ENCODE measurements at places on chromosomes 4 and X.

GRCh38 chr4:1622956-1623355 lies 61.2 kb downstream of the FAM53A start:
- no peak for DNase-seq

GRCh38 chrX:35743331-35743730 lies 54.8 kb upstream of the MAGEB16 start:
- DNase-seq: no peak

GRCh38 chr4:149718500-149718899 lies 97.1 kb downstream of the IQCM start:
- DNase-seq: no peak

- DNase-seq: no peak
Measured at GRCh38 chr4:113442826-113443225, 318.7 kb downstream of the CAMK2D start.

DNA sequence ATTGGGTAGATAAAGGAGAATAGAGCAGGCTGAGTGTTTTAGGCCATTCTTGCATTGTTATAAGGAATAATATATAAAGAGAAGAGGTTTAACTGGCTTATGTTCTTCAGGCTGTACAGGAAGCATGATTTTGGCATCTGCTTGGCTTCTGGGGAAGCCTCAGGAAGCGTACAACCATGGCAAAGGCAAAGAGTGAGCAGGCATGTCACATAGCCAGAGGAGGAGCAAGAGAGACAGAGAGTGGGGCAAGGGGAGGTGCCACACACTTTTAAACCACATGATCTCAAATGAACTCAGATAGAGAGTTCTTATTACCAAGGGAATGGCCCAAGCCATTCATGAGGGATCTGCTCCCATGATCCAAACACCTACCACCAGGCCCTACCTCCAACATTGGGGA lies 4.4 kb upstream of the METTL14 start:
- DNase-seq: no peak

GRCh38 chr4:16516796-16517439 lies 290.6 kb upstream of the TAPT1 start:
- DNase-seq: no peak

DNA sequence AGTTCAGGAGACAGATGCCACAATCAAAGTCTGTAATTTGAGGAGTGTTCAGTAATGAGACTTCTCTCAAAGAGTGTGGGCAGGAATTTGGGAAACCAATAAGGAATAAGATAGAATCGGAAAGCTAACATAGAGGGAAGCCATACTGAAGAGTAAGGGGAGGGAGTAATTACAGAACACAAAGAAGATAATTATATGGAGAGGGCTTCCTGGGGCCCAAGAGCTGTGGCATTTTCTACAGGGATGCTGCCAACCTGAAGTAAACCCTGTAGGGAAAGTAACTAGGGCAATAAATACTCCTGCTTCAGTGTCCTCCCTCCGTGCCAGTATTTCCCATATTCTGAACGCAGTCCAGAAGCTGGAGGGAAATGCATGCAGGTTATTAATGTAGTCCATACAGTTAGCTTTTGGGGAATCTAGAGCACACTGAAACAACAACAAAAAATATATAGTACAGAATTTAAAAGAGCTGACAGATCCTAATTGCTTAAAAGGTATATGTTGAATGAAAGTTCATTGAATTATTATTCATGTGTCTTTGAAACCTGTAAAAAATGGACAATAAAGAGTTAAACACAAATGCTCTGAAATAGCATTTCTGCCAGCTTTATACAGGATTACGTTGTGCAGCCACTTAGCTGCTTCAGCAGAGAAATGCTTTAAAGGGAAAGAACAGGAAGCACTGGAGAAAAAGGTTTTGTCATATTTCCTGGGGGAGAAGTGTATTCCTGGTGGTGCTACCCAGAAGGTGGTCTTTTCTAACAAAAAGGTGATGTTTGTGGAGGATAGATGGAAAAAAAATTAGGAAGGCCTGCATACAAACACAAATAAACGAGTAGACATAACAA lies 48.0 kb downstream of the CXXC4 start:
- DNase-seq: no peak

GRCh38 chrX:2321411-2321810 lies 179.4 kb downstream of the DHRSX start:
- DNase-seq: no peak

- DNase-seq: no peak
Measured at GRCh38 chr4:30094887-30095286, 625.3 kb upstream of the PCDH7 start.

DNA sequence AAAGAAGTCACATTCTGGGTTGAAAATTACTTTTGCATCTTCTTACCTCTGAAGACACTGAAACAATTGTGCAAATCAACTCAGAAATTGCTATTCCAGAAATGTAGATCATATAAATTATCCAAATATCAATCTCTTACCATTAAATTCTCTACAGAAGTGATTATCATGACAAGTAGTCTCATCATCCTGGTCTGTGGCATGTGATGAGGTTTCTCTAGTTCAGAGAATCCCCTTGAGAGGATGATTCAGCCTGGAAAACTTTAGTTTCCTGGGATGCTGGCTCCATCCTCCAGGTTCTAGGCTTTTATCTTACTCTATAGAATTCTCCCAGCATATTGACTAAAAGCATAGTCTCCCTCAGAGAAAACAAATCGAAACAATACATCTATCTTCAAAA lies 76.2 kb upstream of the S100G start:
- DNase-seq: no peak

GRCh38 chr4:77818602-77819403 lies at the start of gene CNOT6L:
Gene CNOT6L (minus strand): TSS chr4:77819368. CDS start chr4:77819308, 60 bp downstream.
- DNase-seq: peak; percentile 82

Measured in activated CD4-positive, CD25-positive, alpha-beta regulatory T cell treated with anti-CD3 and anti-CD28 coated beads, Interleukin-2, amount 50 U/mL, for 72 hours (primary cell).